Ammon's horn (tissue), 1 donor: ENCODE measurements at places on chromosomes 16 and 17.

DNA sequence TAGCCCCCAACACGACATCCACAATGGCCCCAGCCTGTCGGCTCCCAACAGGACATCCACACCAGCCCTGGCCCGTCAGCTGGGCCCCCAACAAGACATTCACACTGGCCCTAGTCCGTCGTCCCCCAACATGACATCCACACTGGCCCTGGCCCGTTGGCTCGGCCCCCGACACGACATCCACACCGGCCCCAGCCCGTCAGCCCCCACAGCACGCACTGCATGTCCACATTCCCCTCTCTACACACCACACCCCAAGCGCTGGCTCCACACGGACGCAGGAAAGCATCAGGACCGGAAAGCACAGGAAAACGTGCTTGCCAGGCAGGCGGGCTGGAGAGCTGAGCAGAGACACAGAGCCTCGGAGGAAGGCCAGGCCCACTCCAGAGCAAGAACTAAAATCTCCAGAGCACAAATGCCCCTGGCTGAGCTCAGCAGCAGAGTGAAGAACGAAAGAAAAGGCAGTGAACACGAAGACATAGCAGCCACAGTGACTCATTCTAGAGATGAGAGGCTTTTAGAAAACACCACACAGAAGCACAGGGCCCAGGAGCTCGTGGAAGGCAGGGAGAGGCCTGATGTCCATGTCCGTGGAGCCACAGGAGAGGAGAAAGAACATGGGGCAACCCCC is 50.6 kb downstream of the LMF1 start:
- DNase-seq, result no peak

DNA sequence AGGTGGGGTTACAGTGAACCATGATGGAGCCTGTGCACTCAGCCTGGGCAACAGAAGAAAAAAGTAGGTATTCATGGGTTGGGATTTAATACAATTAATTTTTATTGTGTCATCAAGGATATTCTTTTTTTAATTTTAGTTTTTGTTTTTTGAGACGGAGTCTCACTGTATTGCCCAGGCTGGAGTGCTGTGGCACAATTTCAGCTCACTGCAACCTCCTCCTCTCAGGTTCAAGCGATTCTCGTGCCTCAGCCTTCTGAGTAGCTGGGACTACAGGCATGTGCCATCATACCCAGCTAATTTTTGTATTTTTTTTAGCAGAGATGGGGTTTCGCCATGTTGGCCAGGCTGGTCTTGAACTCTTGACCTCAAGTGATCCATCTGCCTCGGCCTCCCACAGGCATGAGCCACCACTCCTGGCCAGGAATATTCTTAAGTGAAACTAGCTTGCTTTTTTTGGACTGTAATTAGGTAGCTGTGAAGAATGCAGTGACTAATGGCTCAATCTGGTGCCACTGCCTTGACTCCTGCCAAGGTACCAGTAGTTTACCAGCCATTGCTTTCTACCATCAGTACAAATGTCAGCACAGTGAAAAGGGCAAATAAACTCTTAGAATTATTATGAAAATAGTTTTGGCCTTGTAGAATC is 4.8 kb downstream of the PPM1D start:
- peak; percentile 9 for DNase-seq

DNA sequence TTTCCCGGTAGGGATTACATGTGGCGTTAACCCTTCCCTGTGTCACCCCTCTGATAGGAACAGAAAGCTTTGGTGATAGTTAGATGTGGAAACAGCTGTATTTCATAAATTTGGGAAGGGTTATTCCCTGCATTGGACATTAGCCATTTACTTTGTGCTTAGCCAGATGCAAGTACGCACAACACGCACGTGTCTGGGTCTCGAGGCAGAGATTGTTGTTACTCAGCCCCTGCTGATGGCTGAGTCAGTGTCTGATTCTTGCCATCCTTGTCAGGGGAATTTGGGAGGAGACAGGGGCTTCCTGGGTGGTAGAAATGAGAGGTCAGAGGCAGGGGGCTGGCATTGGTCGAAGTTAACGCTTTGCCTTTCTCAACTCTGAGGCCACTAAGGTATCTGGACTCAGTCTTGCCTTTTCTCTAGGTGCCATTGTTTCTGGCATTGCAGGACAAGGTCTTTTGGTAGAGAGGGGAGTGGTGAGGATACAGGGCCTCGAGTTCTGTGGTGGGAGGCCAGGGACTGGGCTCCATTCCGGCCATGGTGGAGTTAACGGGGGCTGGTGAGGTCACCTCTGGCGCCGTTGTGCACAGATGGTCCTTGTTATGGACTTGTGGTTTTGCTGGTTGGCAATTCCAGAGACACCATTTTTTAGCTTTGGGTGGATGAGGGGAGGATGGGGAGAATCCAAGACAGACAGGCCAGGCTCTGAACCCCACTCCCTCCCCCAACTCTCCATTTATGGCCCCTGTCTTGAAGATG is 8.2 kb downstream of the MMP2 start:
- DNase-seq, result no peak

DNA sequence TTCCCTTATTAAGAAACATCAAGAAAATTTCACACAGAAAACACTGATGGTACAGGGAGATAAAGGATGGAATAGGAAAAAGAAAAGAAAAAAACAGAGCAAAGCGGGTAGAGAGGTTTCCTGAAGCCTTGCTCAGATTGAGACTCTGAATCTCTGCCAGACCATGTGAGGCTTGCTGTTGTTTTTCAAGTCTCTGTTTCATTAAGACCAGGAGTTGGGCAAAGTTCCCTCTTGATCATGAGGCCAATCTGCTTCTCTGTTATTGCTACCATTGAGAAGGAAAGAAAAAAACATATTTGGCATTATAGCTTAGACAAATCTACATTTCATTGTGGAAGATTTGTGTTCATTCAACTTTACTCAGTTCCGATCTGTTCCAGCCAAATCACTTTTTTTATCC is 201.6 kb upstream of the SOX9 start:
- DNase-seq, result peak; percentile 47

GRCh38 chr17:34442387-34443111 is 79.5 kb upstream of the CCL1 start:
- DNase-seq, result peak; percentile 17

DNA sequence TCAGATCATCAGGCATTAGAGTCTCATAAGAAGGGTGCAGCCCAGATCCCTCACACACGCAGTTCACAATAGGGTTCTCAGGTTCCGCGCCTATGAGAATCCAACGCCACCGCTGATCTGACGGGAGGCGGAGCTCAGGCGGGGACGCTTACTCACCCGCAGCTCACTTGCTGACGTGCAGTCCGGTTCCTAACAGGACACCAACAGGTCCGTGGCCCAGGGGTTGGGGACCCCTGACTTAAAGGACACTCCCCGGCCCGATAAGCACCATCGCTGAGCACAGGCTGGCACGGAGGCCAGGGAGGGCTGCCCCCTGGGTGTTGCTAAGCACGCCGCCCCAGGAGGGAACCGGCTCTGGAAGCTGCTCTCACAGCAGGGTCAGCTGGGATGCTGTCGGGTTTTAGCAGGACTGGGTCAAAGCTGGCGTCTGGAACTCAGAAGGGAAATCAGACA is 30.1 kb upstream of the BAHCC1 start:
- DNase-seq, result peak; percentile 58

- no peak for DNase-seq
Measured at GRCh38 chr17:4582101-4582501, 2.2 kb upstream of the SMTNL2 start.

DNA sequence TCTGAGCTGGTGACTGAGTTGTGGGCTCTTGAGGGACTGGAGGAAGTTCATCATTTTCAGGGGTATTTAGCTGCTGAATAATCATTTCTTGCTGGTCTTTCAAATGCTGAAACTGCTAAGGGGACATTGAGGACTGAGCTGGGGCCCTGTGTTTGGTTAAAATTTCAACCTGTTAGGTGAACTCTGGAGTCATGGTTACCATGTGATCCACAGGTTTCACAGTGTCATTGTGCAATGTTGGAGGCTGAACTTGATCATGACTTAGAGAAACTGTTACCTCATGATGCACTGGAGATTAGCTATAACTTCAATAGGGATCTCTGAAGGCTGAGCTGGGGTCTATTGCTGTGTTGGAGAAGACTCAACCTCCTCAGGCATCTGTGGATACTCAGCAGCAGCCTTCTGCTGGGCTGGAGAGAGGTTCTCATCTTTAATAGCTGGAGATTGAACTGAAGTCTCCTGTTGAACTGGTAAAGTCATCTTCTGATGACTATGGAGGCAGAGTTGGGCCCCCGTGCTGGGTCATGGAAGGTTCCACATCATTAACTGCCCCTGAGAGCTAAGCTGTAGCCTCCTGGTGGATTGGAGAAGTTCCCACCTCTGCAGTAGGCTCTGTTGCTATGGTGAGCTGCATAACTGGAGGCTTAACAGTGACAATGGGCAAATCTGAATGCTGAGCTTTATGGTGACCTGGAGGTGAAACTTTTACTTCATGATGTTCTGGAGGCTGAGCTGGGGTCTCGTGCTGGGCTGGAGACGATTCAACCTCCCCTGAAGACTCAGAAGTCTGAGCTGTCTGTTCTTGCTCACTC is 15.2 kb downstream of the RDM1 start:
- peak; percentile 8 for DNase-seq

- no peak for DNase-seq
Measured at GRCh38 chr16:10558305-10558704, 22.1 kb downstream of the EMP2 start.

GRCh38 chr17:9568004-9568403 is 7.6 kb downstream of the STX8 start:
- DNase-seq, result no peak

GRCh38 chr17:1735834-1736347 is 6.8 kb upstream of the SERPINF2 start:
- DNase-seq, result no peak

DNA sequence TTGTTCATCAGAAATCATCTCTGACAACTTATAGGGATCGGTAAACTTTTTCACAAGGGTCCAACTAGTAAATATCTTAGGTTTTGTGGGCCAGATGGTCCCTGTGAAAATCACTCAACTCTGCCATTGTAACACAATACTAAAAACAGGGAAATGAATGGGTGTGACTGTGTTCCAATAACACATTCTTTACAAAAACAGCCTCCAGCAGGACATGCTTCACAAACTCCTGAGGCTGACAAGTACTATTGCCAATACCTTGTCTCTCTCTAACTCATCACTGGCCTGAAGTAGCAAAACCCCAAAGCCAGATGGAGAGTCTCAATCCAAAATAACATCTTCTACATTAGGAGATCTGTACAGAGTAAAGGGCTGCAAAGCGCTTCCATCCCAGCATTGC is 312.3 kb downstream of the TOX3 start:
- no peak for DNase-seq

DNA sequence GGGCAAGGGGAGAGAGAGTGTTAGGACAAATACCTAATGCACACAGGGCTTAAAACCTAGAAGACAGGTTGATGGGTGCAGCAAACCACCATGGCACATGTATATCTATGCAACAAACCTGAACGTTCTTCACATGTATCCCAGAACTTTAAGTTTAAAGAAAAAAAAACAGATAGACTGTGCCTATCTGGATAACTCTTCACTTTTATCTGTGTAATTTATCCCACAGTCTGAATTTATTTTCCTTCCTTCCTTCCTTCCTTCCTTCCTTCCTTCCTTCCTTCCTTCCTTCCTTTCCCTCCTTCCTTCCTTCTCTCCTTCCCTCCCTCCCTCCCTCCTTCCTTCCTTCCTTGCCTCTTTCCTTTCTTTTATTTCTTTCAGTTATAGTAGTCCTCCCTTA is 370.7 kb downstream of the CDH8 start:
- no peak for DNase-seq

DNA sequence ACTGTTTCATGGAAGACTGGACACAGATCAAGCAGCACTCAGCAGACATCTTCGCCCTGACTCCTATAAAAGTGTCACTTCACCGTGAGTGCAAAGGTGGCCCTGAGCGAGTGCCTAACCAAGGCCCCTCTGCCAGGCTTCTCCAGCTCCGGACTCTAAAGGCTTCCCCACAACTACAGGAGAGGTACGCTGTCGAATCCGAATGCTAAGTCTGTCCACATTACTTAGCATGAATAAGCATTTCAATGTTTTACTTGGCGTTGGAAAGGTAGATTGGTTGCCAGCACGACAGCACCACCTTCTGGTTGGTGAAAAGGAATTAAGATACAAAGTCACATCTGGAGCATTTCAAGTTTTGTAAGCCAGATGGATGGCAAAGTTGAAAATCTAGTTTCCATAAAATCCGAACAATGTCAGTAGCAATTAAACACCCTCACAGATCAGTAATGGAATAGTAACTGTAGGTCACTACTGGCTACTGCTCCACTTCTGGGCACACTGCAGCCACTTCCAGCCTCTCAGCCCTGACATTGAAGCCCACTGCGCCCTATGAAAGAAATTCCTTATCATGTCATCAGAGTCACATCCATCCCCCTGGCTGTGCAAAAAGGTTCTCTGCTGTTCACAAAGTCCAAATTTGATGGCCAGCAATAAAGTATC is 100.9 kb downstream of the PARN start:
- DNase-seq, result peak; percentile 91

DNA sequence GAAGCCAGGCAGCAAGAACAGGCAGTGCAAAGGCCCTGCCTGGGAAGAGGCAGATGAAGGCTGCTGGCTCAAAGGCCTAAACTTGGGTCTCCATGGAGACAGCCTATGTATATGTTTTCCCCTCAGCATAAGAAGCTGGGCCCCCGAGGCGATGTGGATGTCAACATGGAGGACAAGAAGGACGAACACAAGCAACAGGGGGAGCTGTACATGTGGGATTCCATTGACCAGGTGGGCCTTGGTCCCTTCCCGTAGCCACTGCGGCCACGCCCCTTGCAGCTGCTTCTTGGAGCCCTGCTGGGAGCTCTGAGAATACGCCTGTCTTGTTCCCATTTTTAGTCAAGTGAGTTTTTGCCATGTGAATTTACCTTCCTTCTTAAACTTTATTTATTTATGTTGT is 106.0 kb downstream of the SDR42E1 start:
- no peak for DNase-seq

GRCh38 chr17:48553190-48553547 is 8.3 kb upstream of the HOXB2 start:
- DNase-seq, result no peak

DNA sequence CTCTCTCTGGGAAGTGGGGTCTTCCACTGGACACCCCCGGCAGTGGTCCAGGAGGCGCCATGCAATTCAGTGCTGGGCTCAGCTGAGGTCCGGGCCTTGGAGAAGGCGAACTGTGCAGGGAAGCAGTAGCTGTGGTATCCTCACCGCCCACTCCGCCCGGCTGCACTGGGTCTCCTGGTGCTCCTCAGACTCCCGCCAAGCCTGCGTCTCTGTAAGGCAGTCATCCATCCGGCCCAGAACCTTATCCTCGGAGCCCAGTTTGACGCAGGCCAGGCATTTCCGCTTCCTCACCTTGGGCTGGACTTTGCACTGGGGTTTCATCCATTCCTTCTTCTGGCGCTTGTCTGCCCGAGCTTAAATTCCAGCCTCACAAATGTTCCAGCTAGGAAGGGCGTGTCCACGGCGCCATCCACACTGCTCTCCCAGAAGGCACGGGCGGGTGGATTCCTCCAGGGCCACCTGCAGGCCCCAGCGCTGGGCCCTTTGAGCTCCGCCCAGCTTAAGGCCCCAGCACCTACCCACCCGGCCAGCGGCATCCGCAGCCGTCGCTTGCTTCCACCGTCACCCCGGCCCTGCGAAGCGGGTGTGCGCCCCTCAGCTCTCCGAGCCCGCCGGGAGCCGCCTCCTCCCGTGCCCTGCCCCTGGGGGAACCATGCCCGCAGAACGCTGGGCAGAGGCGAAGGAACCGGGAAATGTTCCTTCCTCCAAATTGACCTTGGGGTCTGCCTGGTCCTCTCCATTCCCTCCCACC is 1884.8 kb downstream of the TP53TG3F start:
- DNase-seq, result no peak
